ENCODE measurements at places on chromosomes 7 and 10.

GRCh38 chr7:5265320-5266190 lies 17.2 kb upstream of the SLC29A4 start:
- DNase-seq = no peak

DNA sequence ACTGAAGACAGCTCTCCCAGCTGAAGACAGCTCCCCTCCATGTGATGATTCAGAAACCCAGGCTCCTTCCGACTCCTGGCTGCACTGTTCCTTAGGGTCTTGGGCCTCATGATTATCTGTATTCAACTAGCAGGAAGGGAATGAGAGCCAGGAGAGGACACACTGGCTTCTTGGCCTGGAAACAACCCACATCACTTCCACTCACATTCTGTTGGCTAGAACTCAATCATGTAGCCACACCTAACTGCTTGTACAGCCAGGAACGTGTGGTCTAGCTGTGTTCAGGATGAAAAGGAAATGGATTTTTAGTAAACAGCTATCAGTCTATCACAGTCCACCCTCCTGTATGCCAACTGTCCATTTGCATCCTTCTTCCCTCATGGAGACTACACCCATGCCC lies 30.5 kb upstream of the XPNPEP1 start:
- no peak for DNase-seq

DNA sequence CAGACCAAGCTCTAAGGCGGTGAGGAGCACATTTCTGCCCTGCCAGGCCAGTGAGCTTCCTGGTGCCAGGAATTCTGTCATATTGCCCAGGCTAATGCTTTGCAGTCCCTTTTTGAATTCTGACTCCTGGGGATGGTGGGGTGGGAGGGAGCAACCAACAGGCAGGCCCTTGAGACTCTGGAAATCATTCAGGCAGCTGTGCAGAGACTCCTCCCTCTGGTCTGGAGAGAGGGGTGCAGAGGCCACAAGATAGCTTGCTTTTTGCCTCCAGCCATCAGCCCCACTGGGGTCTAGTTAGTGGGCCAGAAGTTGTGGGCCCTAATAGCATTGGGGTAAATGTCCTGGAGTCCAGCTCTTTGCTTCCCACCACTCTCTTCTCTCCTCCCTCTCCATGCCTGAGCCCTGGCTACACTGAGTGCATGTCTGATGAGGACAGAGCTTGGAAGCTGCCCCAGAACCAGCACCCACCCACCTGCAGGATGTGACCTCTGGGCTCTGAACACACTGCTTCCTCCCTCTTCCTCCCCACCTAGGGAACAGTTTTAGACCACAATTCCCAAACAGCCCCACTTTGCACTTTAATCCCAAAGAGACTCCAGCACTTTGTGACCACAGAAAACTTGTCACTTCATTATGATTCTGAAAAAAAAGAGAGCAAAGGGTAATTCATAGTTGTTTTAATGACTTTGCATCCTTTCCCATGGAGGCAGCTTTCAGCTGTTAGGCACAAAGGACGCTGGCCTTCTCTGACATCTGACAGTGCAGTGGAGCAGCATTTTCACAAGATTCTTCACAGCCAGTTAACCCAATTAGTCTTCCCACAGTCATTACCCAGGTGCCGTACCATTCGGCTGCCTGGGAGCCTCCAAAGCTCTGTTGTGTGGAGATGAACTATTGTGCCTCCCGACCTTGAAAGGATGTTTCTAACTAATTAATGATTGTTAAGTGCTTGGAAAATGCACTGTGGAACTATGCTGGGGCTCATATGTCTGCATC lies 262.5 kb downstream of the TRIL start:
- no peak for DNase-seq

- no peak for DNase-seq
These were observed 216.9 kb downstream of the GLI3 start for GRCh38 chr7:42020061-42020460.

- DNase-seq = no peak
These were observed 162.8 kb downstream of the CYP26A1 start for GRCh38 chr10:93236393-93237040.

DNA sequence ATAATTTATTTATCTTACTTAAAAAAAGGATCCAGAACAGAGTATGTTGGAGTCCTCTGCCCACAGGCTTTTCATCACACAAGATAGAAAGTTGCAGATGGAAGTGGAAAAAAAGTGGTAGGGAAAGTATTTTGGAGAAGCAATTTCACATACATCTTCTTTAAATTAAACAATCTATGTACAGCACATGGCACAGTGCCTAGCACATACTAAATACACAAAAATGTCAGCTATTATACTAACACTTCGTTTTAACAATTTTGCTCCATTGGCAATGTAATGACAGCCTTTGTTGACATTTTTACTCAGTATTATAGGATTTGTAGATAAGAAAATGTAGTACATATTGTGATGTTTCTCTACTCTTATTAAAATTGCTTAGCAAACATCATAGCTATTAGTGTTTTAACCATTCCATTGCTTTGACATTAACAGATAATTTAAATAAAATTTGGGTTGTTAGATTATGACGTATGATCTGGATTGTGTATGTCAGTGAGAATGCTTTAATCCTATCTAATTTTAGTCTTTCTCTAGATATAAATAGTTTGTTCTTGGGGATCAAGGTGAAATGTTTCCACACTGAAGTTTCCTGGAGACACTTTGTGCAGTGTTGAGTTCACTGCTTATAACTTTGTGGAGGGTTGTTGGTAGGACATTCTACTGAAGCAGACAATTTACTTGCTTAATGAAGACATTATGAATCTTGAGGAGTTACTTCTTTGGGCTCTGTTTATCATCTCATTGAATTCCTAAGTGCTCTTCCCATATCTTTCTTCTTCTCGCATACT lies 202.8 kb upstream of the DKK1 start:
- no peak for DNase-seq

- DNase-seq = no peak
These were observed 102.5 kb upstream of the CELF2 start for GRCh38 chr10:10915215-10915614.

DNA sequence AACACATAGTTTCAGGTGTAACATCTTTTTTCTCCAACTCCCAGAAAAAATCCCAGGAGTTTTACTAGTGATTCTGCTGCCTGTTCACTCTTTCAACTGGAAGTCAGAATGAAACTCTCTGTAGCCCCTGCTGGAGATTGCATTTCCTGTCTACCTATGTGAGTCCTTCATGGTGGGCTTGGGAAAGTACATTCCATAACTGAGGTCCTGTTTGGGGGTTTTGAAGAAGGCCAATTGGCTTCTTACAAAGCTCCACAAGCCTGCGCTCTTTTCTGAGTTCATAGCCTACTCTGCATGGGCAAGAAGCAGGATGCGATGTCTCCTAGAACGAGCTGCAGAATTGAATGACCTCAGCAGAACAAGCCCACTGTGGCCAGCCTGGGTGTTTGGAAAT lies 86.7 kb downstream of the LYZL2 start:
- no peak for DNase-seq

DNA sequence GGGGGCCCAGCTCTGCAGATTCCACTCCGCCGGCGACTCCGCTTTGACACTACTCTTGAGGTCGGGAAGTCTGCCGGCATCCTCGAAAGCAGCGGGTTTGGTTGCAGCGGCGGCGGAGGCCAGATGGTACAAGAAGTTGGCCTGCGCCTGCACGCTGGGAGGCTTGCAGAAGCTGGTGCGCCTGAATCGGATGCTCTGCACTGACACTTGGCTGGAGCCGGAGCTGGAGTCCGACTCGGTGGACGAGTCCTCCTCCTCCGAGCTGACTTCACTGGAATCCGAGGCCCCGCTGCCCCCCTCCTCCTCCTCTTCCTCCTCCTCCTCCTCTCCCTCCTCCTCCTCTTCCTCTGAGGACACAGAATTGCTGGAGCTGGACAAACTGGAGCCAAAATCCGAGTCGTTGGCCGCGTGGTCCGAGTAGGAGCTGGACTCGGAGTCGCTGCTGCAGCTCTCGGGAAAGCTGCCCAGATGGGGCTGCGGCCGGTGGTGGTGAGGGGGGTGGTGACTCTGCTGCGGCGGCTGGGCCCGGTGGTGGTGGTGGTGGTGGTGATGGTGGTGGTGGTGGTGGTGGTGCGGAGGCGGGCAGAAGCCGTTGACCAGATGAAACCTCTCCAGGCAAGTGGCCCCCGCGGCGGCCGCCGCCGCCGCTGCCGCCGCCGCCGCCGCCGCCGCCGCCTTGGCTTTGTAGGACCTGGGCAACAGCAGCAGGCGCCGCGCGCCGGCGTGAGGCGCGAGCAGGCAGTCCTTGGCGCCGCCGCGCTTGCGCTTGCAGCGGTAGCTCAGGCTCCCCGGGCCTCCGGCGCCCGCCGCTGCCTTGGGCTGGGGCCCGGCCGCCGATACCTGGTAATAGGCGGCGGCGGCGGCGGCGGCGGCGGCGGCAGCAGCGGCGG lies 9.0 kb downstream of the SKIDA1 start:
- no peak for DNase-seq

GRCh38 chr10:116168329-116168728 lies 104.7 kb downstream of the GFRA1 start:
- no peak for DNase-seq

- no peak for DNase-seq
These were observed 152.3 kb downstream of the CELF2 start for GRCh38 chr10:11169976-11170375.

DNA sequence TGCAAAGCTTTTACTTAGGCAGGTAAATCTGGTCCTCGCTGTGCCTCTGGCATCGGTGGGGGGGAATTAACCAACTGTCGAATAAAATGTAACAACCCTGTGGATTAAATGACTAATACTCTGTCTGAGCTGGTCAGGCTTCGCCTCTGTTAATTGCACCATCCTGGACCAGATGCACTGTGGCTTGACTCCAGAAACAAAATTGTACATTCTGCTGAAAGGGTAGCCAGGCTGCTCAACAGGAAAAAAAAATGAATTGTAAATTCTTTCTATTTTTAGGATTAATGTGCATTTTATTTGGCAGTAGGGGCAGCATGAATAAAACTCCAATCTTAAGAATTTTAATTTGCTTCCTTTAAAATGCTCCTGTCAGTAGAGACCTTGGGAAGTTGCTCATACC lies 389.4 kb downstream of the SORCS1 start:
- DNase-seq = no peak

DNA sequence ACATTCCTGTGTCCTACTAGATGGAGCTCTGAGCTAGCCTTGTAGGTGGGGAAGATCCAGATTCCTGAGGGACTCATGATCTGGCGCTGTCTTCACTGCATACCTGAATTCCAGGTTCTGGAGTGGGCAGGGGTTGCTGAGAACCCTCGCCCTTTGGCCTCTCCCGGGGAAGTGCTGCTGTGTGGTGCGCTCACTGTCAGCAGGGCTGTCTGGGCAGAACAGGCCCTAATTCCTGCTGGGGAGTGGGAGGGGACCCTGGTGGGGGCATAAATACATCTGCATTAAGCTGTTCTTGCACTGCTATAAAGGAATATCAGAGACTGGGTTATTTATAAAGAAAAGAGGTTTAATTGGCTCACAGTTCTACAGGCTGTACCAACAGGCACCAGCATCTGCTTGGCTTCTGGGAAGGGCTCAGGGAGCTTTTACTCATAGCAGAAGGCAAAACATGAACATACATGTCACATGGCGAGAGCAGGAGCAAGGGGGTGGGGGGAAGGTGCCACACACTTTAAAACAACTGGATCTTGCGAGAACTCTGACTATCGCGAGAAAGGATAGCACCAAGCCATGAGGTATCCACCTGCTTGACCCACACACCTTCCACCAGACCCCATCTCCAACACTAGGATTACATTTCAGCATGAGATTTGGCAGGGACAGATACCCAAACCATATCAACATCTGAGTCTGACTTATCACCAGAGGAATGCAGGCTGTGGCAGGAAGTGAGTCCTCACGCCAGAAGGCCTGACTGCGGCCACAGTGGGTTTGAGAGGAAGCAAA lies 115.0 kb downstream of the ADCY1 start:
- no peak for DNase-seq

DNA sequence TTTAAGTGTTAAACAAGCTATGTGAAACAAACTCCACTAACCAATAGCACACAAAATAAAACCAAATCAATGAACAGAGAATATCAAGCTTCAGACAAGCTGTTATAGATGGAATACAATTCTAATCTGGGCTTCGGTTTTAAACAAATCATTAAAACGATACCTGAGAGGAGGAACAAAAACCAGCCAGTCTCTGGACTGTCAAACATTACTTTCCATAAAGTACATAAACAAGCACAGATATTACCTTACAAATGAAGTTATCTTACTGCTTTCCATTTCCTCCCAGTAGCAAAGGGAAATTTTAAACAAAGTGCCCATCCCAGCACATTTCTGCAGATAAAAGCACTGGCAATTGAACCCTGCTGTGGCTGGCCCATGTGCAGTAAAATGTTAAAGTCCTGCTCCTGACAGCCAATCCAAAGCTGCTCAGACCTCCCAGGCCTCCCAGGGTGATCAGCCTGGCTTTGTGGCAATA lies 128.0 kb downstream of the NRCAM start:
- DNase-seq = no peak

DNA sequence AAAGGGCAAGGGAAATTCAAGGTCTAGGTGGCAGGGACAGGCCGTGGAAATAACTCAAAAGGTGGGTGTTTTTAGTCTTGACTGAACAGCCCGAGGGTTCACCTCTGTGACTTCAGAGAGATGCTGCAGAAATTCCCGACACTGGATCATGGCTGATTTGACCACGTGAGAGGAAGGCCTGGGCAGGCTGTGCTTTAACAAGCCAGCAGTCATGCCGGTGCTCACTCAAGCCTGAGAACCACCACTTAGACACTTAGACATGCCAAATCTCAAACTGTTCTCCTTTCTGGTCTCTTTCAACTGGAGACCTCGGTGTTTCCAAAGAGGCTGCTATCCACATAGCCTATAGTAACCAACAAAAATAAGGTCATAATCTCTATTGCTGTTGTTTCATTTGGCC lies 15.4 kb downstream of the TECTB start:
- no peak for DNase-seq

GRCh38 chr10:118264838-118265470 lies 77.2 kb downstream of the FAM204A start:
- no peak for DNase-seq

DNA sequence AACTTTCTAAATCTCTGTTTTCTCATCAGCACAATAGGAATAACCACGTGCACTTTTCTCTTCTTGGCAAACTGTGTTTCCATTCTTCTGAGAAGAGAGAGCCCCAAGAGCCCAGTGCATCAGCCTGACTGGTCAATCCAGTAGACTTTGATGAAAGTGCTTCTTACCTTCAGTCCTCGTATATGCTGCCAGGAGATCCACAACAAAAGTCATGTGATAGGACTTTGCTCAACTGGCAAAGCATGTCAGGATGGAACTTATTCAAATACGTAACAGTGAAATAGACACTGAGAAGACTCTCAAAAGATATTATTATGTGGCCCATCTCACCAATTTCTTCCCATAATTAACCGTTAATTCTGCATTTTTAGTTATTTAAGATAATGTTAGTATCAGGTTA lies 1031.5 kb upstream of the LRRTM3 start:
- DNase-seq = no peak

Measured in SHP77 treated with DMSO at 0.1 percent for 48 hours (cell line).